Suppressor macrophage treated with lipopolysaccharide for 4 hours (primary cell): ENCODE measurements at places on chromosomes 1 and 21.

DNA sequence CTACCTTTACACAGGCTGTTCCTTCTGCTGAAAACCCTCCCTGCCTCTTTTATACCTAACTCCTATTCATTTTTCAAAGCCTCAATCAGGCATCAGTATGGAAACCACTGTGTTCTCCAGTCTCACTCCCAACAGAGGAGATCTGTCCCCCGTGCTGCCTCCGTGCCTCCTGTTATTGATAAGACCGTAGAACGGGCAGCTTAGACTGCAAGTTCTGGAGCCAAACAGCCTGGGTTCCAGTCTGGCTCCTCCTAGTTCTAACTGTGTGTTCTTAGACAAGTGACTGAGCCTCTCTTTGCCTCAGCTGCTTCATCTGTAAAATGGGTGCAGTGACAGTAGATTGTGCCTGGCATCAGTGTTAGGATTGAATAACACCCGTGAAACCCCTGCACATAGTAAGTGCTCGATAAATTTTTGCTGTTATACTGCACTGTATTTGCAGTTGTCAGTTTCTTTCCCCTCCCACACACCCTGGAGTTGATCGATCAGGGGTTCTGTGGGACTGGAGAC lies 17.0 kb upstream of the IFFO2 start:
- DNase-seq = no peak

DNA sequence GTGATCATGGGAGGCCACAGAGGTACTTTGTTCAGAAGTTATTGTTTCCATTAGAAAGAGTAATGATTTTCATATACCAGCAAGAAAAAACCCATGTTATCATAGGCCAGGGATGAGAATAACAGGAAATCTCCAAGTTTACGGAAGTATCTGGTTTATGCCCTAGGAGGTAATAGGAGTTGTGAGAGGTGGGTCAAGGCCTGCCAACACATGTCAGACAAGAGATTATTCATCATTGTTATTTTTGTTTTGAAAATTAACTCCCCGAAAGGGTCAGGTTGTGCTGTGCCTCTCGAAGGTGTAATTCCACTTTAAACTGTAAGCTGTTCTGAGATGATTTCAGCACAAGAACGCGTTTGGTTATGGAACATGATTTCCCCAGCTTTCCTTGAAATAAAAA lies 218.4 kb downstream of the CAMTA1 start:
- DNase-seq = no peak

DNA sequence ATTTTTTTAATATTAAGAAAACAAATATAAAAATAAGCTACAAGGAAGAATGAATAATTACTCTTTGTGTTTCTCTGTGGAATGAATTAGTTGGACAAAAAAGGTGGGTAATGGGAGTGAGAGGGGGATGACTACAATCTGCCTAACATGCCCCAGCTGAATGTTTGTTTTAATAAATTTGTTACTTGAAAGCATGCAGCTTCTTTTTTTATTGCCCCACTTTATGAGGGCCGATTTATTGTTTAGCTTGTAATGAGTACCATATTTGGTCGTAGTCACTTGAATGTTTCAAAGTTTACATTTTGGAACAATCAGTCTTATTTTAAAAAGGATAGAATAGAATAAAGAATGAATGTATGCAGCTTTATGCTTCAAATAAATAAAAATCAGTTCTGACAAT lies 197.4 kb downstream of the LBR start:
- no peak for DNase-seq

DNA sequence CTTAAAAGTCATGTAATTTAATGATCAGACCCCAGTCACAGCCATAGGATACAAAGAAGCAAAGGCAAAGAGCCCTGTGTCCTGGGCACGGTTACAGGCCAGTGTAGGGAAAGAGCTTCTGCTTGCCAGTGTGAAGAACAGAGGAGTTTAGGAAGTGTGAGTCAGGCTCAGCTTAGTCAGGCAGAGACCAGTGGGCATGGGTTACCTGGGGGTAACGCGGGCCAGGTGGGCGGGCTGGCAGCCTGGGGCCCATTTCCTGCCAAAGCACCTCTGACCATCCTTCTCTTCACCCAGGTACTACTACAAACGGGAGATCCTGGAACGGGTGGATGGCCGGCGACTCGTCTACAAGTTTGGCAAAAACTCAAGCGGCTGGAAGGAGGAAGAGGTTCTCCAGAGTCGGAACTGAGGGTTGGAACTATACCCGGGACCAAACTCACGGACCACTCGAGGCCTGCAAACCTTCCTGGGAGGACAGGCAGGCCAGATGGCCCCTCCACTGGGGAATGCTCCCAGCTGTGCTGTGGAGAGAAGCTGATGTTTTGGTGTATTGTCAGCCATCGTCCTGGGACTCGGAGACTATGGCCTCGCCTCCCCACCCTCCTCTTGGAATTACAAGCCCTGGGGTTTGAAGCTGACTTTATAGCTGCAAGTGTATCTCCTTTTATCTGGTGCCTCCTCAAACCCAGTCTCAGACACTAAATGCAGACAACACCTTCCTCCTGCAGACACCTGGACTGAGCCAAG lies 4.7 kb downstream of the ELF3 start:
- no peak for DNase-seq

GRCh38 chr21:17911628-17912027 lies 92.5 kb upstream of the C21orf91 start:
- no peak for DNase-seq

GRCh38 chr1:1981142-1981500 lies 22.5 kb downstream of the CFAP74 start:
- DNase-seq = no peak

GRCh38 chr1:93358293-93358692 lies 12.6 kb downstream of the DR1 start:
- peak; percentile 47 for DNase-seq

DNA sequence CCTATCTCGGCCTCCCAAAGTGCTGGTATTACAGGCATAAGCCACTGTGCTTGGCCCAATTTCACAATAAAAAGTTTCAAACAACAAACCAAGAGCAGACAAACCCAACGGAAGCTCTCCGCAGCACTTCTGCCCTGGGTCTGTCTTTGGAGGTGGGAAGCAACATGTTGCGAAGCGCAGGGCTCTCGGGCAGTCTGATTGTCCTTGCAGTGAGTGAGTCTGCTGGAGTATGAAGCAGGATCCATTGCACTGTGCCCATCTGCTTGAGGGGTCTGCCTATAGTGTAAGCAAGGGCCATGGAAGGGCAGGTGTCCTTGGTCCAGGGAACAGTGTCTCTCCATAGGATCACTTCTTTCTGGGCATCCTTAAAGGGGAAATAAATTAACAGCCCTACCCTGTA lies 14.6 kb upstream of the PARP1 start:
- DNase-seq = no peak

- peak; percentile 19 for DNase-seq
These were observed 8.1 kb downstream of the LRRC53 start for GRCh38 chr1:74504125-74504932.

DNA sequence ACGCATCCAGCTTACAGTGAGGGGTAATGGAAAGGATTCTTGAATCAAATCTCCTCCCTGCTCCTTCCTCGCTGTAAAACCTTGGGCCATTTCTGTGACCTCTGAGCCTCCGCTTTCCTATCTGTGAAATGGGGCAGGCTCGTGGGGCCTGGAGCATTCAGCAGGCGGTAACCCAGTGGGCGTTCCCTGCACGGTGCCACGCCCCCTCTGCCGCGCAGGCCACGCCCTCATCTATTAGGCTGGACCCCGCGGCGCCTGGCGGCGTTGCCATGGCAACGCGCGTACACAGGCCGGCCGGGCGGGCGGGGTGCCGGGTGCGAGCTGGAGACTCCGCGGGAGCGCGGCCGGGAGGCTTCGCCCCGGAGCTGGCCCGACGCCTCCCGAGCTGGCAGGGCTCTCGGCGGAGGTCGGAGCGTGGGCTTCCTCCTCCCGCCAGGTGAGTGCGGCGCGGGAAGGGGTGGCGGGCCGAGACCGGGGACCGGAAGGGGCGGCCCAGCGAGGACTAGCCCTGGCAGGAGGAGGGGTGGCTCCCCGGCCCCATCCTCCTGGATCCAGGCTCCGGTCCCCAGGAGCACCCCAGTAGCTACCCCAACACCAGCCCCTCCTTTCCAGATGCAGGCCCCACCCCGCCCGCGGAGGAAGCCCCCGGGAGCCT lies at the start of gene FHAD1:
TSS of gene FHAD1 (plus strand) at position 264 of the 655 bp plus-strand sequence. CDS start 4,562 bp downstream, outside the sequence.
- no peak for DNase-seq

DNA sequence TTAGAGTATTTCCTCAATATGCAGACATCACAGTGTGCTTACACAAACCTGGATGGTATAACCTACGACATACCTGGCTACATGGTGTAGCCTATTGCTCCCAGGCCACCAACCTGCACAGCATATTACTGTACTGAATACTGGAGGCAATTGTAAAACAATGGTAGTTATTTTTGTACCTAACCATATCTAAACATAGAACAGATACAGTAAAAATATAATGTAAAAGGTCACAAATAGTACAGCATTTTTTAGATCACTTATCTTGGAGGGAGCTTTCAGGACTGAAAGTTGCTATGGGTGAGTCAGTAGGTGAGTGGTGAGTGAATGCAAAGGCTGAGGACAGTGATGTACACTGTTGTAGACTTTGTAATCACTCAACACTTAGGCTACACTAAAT lies 492.3 kb downstream of the MRPL39 start:
- DNase-seq = no peak

GRCh38 chr1:17569200-17570139 lies 30.0 kb downstream of the ARHGEF10L start:
- peak; percentile 92 for DNase-seq

- no peak for DNase-seq
These were observed 109.8 kb downstream of the GLIS1 start for GRCh38 chr1:53629101-53629691.

- DNase-seq = no peak
These were observed 7.7 kb upstream of the HPCA start for GRCh38 chr1:32878637-32879041.

- no peak for DNase-seq
These were observed 22.0 kb downstream of the NSL1 start for GRCh38 chr1:212769459-212770167.

GRCh38 chr1:93720956-93721626 lies 39.5 kb upstream of the BCAR3 start:
- DNase-seq = no peak

DNA sequence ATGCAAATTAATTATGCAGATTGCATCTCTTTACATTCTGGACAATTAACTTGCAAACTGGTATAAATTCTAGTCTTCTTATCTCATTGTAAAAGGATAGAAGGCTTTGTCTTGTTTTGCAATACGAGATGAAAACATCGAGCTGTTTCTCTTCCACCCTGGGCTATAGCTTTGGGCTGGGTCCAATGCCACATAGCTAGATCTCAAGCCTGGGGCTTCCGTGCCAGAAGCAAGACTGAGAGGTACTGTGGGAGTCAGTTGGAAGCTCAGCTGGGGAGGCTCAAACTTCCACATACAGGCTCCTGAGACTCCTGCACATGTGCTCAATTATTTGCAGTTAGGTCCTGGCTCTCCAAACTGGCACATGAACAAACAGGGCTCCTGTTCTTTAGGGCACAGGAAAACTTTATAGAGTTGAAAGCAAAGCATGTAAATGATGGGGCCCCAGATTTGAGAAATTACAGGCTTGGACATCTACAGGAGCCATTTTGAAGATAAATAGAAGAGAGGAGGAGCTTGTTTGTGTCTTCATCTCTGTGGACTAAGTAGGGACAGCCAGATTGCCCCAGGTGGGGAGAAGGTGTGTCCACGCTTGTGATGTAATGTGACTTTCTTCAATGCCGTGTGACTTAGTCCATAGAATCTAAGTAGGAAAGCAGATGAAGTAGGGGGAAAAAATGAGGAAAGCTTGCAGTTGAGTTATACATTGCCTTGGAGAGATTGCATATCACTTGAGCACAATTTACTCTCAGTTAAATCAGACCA lies 65.9 kb upstream of the SIPA1L2 start:
- DNase-seq = no peak

GRCh38 chr1:184299796-184300195 lies 87.0 kb upstream of the C1orf21 start:
- no peak for DNase-seq

DNA sequence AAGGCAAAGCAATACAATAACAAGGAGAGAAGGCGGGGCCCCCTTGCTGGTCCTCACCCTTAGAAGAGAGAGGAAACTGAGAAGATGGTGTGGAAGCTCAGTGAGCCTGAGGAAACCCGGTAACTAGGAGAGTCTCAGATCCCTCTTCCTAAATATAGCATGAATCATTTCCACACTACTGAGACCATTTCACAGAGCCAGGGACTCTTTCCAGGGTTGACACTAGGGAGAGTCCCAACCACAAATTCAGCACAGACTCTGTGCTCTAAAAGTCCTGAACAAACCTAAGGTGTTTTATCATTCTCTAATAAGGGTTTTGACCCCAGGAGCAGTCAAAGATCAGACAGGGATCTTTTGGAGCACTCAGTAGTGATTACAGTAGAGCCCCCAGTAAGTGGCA lies 647.7 kb downstream of the KCNT2 start:
- DNase-seq = no peak

- DNase-seq = no peak
These were observed 219.0 kb upstream of the HOOK1 start for GRCh38 chr1:59595774-59596173.

DNA sequence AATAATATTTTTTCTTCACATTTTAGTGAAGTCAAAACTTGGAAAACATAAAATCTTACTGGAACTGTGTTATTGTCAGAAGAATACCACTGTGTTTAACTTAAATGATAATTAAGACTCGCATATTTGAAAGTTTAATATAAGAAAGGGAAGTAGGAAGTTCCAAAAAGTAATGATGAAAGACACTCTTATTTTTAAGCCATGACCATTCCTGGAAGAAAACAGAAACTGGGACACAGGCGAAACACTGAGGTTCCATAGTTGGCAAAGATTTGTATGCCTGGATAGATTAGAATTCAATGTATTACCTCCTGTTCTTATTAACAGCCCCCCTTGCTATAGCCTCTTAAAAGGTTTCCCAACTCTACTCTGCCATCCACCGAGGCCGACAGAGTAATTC lies 271.2 kb downstream of the DPYD start:
- peak; percentile 25 for DNase-seq

GRCh38 chr21:38487901-38488639 lies 10.2 kb downstream of the ERG start:
- no peak for DNase-seq

GRCh38 chr1:170521818-170522217 lies 10.1 kb upstream of the GORAB start:
- no peak for DNase-seq

GRCh38 chr1:46812996-46813857 lies 14.4 kb downstream of the CYP4B1 start:
- no peak for DNase-seq

GRCh38 chr1:236214761-236215160 lies 67.0 kb downstream of the ERO1B start:
- no peak for DNase-seq

DNA sequence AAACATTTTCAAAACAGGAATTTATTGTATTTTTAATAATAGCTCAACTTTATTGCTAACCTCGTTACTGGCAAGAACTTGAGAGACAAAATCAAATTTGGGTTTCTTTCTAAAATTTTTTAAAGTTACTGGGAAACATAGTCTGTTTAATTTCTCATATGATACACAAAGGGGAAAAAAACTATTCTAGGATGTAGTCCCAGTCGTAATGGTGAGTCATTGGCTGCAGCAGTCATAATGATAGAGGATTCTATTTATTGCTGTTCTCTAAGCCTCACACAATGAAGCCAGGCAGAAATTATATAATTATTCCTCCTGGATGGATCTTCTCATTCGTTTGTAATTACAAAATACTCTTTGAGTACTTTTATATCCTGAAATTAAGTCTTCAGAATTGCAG lies 326.5 kb upstream of the SGIP1 start:
- no peak for DNase-seq
